ENCODE measurements at places on chromosomes 3 and 15. TPM values are rescaled to one million over a fixed set of nuclear protein-coding genes. Genes with fewer than 3 reads are reported as not detected.

ZIC1 gene
- not detected for total RNA-seq

LRTM1 gene
- not detected for total RNA-seq

SLC15A2 gene
- 3.9 TPM for total RNA-seq

CDAN1 gene
- 6.2 TPM for total RNA-seq

AGBL1 gene
- not detected for total RNA-seq

ACTR8 gene
- 33.7 TPM for total RNA-seq

PATL2 gene
- 3.3 TPM for total RNA-seq

SPESP1 gene
- 4.0 TPM for total RNA-seq

TNNC1 gene
- 9,051 TPM for total RNA-seq

CELF6 gene
- 1.6 TPM for total RNA-seq

C2CD4B gene
- 2.5 TPM for total RNA-seq

THRB gene
- 25.9 TPM for total RNA-seq

SMCO1 gene
- 78.6 TPM for total RNA-seq

DCUN1D1 gene
- total RNA-seq, result 36.9 TPM

HEMK1 gene
- total RNA-seq, result 14.0 TPM

PPP1R14D gene
- not detected for total RNA-seq

Measured in Right ventricle myocardium inferior (tissue), 1 donor.